ENCODE measurements at places on chromosomes 1 and 21. TPM values are rescaled to one million over a fixed set of nuclear protein-coding genes. Genes with fewer than 3 reads are reported as not detected.
A peak's percentile ranks its signal among the peaks of the same experiment; 100 is the strongest.

- peaks cover 9% of the 10 kb centered on the region for H3K27me3 ChIP-seq
- no peak overlapping the region for H3K4me3 ChIP-seq
- H3K27ac ChIP-seq = no peak overlapping the region
- no peaks in the 10 kb centered on the region for H3K36me3 ChIP-seq
Measured at GRCh38 chr1:22330092-22330759, 121.4 kb upstream of the ZBTB40 start.

- no peaks in the 10 kb centered on the region for H3K27me3 ChIP-seq
- no peak overlapping the region for H3K27ac ChIP-seq
- no peak for DNase-seq
- peaks cover 67% of the 10 kb centered on the region for H3K36me3 ChIP-seq
- H3K4me3 ChIP-seq = no peak overlapping the region
- H3K4me1 ChIP-seq = peaks cover 47% of the 10 kb centered on the region
Measured at GRCh38 chr1:24420547-24420946, 4.9 kb downstream of the NIPAL3 start.

DNA sequence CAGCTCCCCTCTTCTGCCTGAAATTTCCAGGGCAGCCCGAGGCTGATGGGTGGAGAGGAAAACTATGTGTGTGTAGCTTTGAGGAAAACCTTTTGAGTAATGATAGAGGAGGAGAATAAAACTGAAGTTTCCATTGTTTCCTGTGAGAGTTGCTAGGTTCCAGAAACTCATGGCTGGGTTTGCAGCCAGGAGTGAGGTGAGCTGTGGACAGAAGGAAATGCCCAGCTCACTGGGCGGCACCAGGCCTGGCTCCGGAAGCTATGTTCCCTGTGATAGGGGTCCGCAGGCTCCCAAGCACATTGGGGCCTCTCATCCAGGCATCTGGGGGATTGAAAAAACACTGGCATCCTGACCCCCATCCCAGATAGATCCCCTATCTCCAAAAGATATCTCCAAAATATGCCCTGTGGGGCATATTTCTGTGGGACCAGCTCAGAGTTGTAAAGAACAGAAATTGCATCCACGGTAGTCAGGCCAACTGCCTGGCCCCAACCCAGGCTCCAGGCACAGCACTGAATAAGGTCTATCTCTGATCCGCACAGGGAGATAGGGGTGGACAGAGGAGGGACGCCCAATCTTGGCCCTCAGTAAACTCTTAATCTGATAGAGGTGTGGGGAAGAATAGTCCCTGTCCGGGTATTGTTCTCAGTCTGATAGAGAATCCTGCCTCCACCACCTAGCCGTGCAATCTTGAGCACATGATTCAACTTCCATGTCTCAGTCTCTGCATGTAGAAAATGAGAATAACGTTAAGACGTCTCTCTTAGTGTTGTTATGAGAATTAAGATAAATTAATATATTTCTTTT is 1.8 kb upstream of the HSPG2 start:
- H3K27ac ChIP-seq = no peak overlapping the region
- no peaks in the 10 kb centered on the region for H3K36me3 ChIP-seq
- H3K4me3 ChIP-seq = peak overlapping the region; percentile 5
- DNase-seq = no peak
- peaks cover 27% of the 10 kb centered on the region for H3K27me3 ChIP-seq
- peaks cover 13% of the 10 kb centered on the region for H3K4me1 ChIP-seq

Gene KIF17
- not detected for total RNA-seq

GRCh38 chr1:221987860-221988520 is 246.1 kb upstream of the DUSP10 start:
- DNase-seq = no peak
- peaks cover 12% of the 10 kb centered on the region for H3K4me1 ChIP-seq
- no peak overlapping the region for H3K4me3 ChIP-seq
- H3K27ac ChIP-seq = no peak overlapping the region
- no peaks in the 10 kb centered on the region for H3K36me3 ChIP-seq
- peaks cover 7% of the 10 kb centered on the region for H3K27me3 ChIP-seq

DNA sequence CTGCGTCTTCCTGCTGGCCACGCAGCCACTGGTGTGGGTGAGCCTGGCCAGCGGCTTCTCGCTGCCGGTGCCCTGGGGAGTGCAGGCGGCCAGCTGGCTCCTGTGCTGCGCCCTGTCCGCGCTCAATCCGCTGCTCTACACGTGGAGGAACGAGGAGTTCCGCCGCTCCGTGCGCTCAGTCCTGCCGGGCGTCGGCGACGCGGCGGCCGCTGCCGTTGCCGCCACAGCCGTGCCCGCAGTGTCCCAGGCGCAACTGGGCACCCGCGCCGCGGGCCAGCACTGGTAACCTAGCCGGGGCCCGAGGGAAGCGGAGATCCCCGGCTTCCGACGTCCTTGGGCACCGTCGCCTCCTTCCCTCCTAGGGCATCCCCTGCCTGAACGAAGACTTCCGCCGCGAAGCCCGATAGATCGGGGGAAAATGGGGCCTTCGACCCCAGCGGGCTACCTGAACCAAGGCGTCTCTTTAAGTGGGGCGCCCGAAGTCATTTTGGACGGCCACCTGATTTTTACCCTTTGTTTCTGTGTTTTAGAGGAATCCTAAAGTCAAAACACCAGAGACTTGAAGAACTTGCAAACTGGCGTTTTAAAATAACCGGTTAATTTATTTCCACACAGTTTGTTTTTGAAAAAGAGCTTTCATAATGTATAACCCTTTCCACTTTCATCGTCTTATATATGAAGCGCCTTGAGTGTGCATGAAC is 2.0 kb downstream of the GPR88 start:
- H3K4me3 ChIP-seq = peak overlapping the region; percentile 49
- peaks cover 71% of the 10 kb centered on the region for H3K27me3 ChIP-seq
- peaks cover 11% of the 10 kb centered on the region for H3K4me1 ChIP-seq

Gene SYNC
- total RNA-seq = not detected

Gene SLAMF6
- 23.9 TPM for total RNA-seq
